ENCODE measurements at places on chromosomes 5 and 9.
A peak's percentile ranks its signal among the peaks of the same experiment; 100 is the strongest.

GRCh38 chr9:109304347-109304746 lies 16.5 kb downstream of the EPB41L4B start:
- no peak for DNase-seq

GRCh38 chr5:68849906-68850305 lies 243.9 kb upstream of the SLC30A5 start:
- DNase-seq: no peak

GRCh38 chr5:180340856-180341255 lies 12.3 kb downstream of the GFPT2 start:
- no peak for DNase-seq

GRCh38 chr5:135195270-135195608 lies 161.2 kb upstream of the PITX1 start:
- DNase-seq: no peak

DNA sequence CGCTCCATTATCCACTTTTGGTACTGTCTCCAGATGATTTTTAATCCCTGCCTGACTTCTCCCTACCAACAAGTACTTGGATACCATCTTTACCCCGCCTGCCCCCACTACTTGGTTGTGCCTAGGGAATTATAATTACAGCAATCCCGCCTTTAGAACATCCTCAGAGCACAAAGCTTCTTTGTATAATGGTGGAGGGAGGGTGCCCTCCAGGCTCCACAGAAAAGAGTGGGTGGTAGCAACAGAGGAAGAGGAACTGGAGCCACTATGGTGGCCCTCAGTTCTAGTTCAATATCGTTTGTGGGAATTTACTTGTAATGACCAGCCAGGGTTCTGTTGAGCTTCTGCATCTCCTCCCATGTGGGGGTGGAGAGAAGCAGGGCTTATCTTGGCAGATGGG lies 79.0 kb upstream of the RNF38 start:
- no peak for DNase-seq

- no peak for DNase-seq
These were observed 17.3 kb downstream of the VAV2 start for GRCh38 chr9:133974631-133975341.

- DNase-seq: no peak
These were observed 10.1 kb upstream of the CCDC187 start for GRCh38 chr9:136314056-136314416.

- no peak for DNase-seq
These were observed 138.2 kb downstream of the PDZD2 start for GRCh38 chr5:31776976-31777651.

GRCh38 chr5:76818844-76819831 lies at the start of gene F2RL1:
TSS of gene F2RL1 (plus strand) at chr5:76819030. CDS start at chr5:76819183, 153 bp downstream.
- peak; percentile 46 for DNase-seq

DNA sequence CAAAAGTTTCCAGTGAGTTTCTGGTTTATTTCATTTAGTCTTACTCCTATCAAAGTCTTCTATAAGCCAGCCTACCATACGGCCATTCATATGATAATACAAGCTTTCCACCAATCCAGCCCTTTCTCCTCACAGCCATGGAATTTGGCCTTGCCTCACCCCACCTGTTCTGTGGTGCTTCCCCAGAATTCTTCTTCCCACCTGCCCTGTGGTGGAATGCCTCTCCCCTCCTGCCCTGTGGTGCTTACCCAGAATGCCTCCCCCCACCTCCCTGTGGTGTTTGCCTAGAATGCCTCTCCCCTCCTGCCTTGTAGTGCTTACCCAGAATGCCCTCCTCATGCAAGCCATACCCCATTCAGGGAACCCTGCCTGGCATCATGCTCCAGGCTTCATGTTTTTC lies 90.3 kb upstream of the APC start:
- no peak for DNase-seq

DNA sequence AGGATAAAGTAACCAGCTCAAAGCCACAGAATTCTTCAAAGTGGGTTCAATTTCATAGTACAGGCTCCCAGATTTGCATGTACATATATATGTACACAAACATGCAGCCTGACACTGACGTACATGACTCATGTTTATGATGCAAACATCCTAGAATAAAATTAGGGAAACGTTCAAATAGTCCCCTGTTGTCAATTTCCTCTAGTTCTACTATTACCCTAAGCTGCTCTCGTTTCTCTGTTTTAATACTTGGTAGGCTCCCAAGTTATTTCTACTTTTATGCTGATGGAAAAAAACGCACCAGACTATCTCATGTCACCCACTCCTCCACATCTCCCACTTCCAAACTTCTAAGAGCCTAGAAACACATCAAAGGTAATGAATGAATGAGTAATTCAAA lies 229.7 kb downstream of the EPB41L4A start:
- DNase-seq: no peak

GRCh38 chr5:65625743-65626142 lies 916 bp downstream of the SHLD3 start:
- DNase-seq: no peak

DNA sequence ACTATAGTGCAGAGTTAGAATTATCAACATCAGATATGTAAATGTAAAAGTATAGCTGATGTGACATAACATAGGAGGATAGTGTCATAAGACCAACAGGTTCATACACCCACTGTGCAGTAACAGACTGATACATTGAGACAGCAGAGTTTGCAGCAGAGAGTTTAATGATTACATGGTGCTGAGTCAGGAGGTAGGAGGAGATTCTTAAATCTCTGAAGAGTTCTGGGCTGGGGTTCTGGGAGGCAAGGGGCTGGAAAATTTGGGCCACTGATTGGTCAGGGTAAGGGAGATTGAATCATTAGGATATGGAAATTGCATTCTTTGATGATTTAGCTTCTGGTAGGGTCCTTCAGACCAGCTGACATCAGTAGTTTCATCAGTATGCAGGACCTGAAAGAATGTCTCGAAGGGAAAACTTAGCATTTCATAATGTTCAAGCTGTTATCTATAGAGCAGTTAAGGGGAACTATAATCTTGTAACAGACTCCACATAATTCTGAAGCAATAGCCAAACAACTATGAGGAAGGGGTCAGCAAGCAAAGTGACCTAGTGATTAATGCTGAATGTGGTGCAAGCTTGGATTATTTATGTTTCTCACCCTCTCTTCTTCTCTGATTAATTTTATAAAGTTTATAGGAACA lies 35.6 kb downstream of the CCL28 start:
- no peak for DNase-seq

- no peak for DNase-seq
These were observed 2.3 kb downstream of the COL27A1 start for GRCh38 chr9:114157516-114158176.

- no peak for DNase-seq
These were observed 59.2 kb downstream of the ADAMTS12 start for GRCh38 chr5:33832404-33833236.

- no peak for DNase-seq
These were observed 141.8 kb downstream of the UNC13B start for GRCh38 chr9:35303567-35303966.

GRCh38 chr9:86909388-86909787 lies 37.9 kb downstream of the GAS1 start:
- DNase-seq: no peak

DNA sequence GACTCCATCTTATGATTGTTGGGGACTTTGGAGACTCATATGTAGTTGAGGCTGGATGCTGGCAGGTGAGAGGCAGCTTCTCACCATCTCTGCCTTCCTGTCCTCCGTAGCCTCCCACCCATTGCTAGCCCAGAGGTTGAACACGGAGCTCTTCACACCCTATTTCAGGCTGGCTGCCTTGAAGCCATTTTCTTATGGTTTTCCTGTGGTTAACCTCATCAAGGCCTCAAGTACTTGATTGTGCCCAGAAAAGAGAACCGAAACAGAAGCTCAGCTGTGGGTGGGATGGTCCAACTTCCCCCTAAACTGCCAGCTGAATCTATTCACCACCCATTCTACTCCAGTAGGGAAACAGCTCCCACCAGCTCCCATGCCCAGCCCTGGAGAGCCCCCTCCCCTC lies 102.9 kb downstream of the LIFR start:
- peak; percentile 59 for DNase-seq
